ENCODE measurements at places on chromosomes 12 and 14. TPM values are rescaled to one million over a fixed set of nuclear protein-coding genes. Genes with fewer than 3 reads are reported as not detected.

GRCh38 chr12:9134981-9135628, 19.4 kb upstream of the A2M start:
- DNase-seq: no peak

GRCh38 chr12:51971679-51972421, 20.4 kb downstream of the ACVR1B start:
- no peak for DNase-seq

- DNase-seq: no peak
Measured at GRCh38 chr12:124321040-124321481, 26.2 kb downstream of the RFLNA start.

GRCh38 chr12:67592228-67593011, 56.1 kb upstream of the DYRK2 start:
- DNase-seq: no peak

DNA sequence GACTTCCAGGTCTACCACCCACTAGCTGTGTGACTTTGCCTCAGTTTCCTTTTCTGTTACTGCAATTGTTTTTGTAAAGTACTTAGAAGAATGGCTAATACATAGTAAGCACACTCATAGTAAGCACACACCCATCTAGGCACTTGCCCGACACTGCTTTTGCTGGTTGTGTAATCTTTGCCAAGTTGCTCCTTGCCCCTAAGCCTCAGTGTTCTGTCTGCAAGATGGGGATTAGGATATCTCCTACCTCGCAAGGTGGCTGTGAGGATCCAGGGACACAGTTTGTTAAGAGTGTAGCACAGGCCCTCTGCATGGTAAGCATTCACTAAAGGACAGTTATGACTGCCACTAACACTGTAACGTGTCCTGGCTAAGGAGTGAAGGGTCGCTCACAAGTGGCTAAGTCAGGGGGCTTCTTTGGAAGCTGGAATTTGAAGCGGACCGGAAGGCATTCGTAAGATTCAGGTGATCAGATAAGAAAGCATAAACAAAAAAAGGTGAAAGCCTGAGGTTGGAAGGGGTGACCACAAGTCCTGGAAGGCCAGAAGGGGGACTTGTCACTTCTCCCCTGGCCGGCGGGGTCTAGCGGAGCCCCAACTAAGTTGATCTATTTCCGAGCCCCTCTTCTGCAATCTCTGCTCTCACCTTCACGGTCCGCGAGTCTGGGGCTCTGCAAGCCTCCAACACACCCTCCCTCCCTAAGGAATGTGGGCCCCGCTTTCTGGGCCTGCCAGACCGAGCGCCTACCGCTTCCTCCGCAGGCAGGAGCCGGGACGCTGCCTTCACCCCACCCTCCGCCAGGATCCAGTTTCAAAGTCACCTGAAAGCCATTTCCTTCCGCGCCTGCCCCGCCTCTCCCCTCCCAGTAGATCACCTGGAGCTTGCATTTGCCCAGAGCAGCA, 1.5 kb upstream of the PLEKHG3 start:
- DNase-seq: no peak

The HHIPL1 gene
- total RNA-seq: 4.3 TPM

The STON2 gene
- total RNA-seq: 3.4 TPM
